Activated CD4-positive, alpha-beta T cell treated with anti-CD3 and anti-CD28 coated beads, Interleukin-2, amount 50 U/mL, for 48 hours (primary cell): ENCODE measurements at places on chromosomes 6 and 20.

- DNase-seq, result no peak
Observed at GRCh38 chr6:20408851-20409250, 7.2 kb downstream of the E2F3 start.

DNA sequence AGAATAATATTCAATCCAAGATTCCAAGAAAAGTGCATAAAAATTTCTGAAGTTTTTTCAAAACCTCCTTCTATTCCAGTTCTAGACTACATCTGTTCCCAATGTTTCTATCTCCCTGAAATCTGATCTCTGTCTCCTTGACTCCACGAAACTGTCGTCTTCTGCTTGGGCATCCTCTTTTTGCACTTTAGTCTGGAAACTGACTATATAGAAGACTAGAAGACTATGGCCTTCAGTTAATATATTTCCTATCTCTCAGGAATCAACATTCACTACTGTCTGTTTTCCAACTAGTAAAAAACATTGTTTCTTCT, 745.4 kb upstream of the ADGRB3 start:
- no peak for DNase-seq

DNA sequence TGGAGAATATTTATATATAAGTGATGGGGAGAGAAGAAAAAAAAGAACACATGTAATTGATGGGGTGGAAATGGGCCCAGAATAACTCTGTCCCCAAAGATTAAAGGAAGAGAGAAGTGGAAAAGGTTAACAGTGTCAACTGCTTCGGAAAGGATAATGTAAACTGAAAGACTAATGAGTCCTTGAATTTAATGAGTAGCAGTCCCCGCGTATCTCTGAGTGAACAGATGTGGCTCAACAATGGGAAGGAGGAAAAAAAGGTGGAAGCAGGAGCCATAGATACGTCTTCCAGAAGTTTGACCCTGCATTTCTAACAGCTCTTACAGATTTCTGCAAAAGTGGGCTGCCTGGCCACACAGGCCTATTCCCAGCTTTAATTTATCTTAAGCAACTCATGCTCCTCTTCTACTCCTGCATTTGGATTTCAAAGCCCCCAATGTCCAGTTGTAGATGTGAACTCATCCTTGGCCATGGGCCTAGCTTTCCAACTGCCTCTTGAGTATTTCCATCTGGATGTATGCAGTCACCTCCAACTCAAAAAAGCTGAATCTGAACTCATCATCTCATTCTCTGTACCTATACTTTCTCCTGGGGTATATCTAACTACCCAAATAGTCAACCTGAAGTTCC, 61.3 kb downstream of the DST start:
- DNase-seq, result no peak

DNA sequence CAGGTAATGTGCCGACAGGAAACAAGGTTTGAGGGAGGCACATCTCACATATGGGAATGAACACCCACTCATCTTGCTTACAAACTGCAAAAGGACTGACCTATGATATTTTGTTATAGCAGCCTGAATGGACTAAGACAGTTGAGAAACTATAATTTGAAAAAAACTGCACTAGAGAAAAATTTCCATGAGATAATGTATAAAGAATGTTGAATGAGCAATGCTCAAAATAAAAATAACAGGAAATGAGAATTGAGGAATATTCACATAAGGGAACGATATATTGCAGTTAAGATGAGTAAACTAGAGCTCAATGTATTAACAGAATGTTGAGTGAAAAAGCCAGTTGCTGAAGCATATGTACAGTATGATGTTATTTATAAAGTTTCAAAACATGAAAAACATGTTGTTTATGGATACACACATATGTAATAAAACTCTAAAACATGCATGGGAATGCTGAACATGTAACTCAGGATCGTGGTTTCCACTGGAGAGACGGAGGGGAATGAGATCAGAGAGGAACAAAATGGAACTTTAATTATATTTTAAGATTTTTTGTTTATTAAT, 6.3 kb upstream of the TBC1D22B start:
- DNase-seq, result no peak

DNA sequence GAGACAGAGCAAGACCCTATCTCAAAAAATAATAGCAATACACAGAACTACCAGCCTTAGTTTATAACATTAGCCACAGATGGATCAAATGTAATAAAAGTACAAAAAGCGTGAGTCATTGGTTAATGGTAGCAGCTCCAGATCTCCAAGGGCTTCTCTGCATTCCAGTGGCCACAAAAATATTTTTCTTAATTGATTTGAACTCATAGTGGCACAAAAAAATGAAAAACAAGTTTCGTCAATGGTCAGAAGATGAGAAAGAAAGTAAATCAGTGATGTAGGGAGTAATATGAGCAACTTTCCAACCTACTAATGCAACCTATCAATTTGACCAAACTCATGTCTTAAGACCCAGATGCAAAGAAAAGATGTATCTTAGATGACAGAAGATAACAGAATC, 79.6 kb downstream of the CEP57L1 start:
- DNase-seq, result no peak

DNA sequence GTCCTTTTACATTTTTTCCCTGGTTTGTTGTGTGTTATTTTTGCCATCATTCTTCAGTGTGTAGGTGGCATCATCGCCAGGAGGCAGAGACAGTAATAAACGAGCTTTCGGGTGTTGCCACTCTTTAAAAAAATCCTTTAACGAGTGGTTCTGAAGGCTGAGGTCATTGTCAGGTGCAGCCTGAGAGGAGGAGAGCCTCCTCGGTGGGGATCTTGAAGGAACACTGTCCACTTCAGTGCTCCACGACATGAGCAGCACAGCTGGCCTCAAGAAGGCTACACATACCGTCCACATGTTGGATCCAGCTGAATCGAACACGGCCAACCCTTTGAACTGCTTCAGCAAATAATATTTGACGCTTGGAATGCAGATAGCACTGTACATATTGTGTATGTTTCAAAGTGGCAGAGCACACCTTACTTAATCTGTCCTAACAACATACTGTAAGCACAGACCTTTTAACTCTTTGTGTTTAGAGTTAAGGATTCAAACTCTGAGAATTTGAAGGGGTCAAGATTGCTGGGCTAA, 48.0 kb upstream of the FOXQ1 start:
- DNase-seq, result no peak

DNA sequence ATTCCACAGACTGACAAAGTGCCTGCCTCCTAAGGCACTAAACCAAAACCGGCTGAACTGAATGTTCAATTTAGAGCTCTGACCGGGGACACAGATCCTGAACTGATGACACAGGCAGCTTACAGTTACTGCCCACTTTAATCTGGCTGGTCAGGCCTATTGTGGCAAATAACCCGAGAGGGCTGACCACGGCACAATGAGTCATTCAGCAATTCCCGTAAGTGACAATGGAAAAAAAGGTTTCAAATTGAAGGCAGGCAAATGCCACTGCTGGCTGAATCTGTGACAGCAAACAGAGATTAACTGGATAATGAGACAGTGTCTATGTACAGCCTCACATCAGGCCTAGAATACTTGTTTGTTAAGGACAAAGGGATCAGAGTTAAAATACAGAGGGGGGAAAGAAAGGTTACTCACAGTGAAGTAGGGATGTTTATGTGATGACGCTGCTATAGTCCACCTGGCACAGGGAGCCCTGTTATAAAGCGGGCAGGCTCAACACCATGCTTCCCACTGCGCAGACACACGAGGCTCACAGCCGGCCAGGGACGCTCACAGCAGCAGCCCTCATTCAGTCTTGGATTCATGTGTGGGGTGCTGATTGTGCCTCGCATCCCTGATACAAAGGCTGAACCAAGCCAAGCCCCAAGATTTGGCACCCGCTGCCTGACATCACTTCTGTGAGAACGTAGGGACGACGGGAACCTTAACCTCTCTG, 54.4 kb downstream of the RTN4IP1 start:
- DNase-seq, result no peak
